ENCODE measurements at places on chromosomes 7 and 10.
A peak's percentile ranks its signal among the peaks of the same experiment; 100 is the strongest.

DNA sequence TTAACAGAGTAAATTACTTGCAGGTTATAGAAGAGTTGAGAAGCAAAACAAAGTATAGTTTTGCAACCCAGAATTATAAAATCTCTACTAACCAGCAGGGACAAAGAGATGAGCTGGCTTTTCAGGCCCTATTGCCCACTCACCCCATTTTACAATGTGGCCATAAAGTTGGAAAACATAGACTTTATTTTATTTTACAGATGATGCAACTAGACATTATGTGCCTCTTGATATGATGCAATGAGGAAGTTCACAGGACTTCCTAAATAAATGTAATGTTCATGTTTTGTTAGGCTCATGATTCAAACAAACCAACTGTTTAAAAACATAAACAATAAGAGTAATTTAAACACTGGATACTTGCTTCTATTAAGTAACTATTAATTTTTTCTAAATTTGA is 141.1 kb upstream of the WNT16 start:
- no peak for DNase-seq

GRCh38 chr10:61112771-61113170 is 168.8 kb upstream of the RHOBTB1 start:
- no peak for DNase-seq

- DNase-seq: no peak
These were observed 298.4 kb downstream of the XPNPEP1 start for GRCh38 chr10:109624939-109625338.

- peak; percentile 58 for DNase-seq
These were observed 28.4 kb downstream of the TMEM130 start for GRCh38 chr7:98841179-98841997.

DNA sequence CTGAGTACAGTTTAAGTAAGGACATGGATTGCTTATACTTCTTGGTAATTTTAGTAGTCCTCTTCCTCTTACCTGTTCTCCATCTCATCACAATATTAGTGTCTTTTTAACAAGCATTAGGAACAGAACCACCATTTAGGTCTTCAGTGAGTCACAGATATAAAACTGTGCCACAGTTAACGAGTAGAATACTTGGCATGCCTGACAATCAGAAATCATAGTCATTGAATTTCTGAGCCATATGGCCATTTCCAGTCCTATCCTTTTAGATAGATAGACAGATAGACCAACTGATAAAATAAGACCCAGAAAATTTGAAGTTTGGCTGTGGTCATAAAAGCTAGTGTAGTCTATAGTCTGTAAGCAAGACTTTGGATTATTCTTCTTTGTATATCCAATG is 71.1 kb downstream of the GBF1 start:
- DNase-seq: no peak

DNA sequence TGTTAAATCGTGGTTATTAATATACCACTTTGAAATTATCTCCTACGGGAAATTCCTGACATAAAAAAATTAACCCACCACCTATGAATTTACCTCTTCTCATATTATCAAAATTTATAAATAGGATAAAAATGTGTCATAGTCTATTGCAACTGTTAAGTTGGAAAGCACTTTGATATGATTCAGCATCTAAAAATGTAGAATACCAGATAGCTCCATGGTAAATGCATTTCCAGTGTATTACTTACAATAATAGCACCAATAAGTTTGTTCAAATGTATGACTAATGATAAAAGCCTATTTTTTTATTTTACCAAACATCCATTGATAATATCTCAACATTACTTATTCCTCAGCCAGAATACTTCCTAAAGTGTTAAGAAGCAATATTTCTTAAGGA is 13.6 kb upstream of the KCND2 start:
- DNase-seq: no peak

DNA sequence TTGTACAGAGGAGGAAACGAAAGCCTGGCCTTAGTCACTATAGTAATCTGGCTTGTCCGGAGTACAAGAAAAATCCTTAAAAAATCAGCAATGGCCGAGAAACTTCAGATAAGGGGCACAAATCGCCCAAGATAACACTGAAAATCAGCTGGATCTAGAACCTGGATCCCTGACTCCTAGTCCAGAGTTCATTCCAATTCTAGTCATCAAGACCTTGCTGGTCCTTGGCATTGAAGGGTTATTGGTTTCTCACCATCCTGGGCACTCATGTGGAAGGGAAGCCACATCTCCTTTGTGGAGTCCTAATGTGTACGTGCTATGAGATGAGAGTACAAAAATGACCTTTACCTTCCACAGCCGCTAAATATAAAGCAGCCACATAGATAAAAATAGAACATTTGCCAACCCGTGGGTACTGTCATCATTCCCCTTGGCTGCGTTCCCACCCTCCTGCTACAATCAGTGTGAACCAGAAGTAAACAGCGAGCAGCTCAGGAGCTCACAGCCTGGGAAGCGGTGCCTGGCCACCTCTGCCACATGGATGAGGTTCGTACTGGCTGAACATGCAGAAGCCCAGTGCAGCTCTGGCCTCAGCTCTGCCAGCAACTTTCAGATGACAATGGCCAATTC is 116.0 kb upstream of the PDLIM1 start:
- DNase-seq: no peak

- peak; percentile 42 for DNase-seq
These were observed 89.1 kb upstream of the SP4 start for GRCh38 chr7:21338728-21339164.

GRCh38 chr10:12237265-12238220 is 41.6 kb downstream of the CDC123 start:
- DNase-seq: no peak

DNA sequence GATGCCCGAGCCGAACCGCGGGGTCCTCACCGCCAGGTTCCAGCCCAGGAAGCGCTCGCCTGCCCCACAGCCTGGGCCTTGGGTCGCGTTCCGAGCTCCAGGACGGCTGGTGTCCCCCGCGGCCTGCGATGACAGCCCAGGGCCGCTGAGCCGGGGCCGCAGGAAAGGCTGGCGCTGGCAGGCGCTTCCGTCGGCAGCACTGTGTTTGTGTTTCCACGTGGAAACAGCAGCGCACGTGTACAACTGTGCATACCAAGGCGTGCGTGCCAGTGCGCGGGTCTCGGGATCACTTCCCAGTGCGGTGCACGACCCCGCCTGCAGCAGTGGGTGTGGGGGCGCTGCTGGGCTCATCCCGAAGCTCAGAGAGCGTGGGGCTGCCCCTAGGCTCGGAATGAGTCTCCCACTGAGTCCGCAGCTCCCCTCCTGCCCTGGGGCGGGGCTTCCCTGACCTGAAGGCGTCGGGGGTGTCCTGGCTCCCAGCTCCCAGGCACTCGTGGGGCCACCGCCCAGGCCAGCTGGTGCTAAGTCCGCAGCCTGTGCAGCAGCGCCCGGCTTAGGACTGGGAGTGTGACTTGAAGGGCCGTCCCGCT is 17.2 kb downstream of the AP5Z1 start:
- no peak for DNase-seq
